ENCODE measurements at places on chromosomes 12 and 14.
A peak's percentile ranks its signal among the peaks of the same experiment; 100 is the strongest.

DNA sequence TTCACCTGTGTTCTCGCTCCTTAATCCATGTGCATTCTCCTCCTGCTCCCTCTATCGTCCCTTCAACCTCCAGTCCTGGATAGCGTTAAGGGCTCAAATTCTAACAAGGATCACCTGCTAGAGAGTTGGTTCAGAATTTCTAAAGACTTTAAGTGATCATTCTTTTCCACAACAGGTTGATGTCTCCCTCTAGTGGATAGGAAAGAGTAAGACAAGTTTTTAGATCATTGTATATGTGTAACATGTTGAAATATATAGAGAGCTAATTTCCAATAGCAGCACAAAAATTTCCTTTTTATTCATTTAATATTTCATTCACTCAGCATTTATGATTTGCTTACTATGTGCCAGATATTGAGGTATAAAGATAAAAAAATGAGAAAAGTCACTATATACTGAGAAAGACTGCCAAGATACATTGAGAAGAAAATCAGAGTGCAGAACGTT is 9.3 kb upstream of the ESR2 start:
- no peak for DNase-seq

DNA sequence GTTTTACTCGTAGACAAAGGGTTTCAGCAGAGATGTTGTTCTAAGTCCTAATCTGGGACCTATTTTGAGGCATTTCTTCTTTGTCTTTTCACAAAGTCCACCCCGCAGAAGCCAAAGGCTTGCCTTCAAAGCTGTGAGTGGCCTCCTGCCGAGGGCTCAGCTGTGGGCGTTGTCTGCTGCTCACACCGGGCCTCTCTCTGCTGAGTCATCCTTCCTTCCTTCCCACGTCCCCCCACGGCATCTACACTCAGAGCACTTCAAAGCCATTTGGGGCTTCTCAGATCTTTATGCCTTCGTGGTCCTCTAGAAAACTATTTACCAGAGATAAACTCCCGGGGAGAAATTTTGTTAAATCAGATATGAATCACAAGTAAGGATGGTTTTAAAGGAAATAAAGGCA is 115.9 kb upstream of the TMPO start:
- peak; percentile 18 for DNase-seq

DNA sequence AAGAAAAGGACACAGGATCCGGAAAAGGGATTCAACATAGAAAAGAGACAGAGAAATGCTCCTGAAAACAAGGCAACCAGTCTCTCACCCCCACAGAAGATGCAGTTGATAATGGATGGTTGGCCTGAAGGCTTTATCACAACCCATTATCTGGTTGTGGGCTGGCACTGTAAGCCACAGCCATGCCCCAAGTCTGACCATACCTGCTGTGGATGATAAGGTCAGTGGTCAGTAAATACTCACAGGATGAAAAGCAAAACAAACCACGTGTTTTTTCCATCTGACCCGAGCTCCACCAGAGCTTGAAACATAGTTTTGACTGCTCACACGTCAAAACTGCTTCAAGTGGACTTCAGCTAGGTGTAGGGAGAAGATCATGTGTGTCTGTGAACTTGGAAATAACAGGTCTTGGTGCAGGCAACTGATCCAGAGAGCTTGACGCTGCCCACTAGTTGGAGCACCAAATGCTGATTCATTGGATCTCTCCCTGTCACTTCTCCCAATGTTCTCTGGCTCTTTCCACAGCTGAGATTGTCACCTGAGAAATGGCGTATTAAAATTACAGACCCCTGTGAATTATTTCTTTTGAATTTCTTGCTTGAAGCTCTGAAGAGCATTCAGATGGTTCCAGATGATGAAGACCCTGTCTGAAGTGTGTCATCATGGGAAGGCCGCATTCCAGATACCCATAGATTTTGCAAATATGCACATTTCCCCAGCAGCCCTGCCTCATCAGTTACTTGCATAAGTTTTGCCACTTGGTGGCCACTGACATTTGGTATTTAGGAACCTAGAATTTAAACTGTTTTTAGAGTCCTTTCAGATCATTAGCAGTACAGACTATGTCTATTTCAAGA is 8.5 kb downstream of the TMEM233 start:
- DNase-seq = no peak

GRCh38 chr12:129753586-129753985 is 150.2 kb downstream of the TMEM132D start:
- no peak for DNase-seq

DNA sequence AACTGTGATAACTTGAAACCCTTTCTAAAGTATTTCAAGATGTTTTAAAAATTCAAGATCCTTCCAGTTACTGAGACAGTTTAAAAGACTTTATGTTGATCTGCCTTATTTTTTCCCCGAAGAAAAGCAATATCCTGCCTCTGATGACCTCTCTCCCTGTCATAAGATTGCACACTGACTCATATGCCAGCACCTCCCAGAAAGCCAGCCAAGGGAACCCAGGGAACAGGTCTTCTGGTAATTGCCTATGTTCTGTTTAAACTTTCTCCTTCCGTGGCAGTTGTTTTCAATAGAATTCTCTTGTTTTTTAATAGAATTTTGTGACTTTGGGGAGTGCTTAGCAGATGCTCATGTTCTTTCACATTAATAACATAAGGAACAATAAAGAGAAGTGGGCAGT is 300.2 kb upstream of the PRKD1 start:
- DNase-seq = no peak

DNA sequence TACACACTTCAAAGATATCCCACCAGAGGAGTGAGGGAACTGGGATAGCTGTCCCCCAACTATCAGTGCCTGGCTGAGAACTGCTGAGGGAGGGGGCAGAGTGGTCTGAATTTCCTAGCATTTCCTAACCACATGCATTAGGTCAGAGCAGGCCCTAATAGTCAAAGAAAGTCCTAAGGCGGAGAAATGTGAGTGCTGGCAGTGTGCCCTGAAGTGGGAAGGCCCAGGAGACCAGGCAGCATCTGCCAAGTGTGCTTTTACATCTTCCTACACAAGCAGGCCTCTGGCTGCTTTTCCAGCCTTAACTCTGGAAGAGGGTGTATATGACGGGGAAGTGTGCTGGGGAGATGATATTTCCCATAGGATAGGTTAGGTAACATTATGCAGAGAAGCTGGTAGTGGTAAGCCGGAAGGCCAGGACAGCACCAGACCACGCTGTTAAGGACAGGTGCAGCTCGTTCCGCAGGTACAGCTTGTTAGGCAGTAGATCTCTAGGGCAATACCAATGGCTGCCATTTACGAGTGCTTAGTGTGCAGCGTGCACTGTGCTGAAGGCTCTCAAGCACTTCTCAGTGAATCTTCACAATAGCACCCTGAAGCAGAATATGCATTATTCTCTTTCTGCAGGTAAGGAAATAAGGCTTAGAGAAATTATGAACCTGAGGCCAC is 9.1 kb upstream of the CCDC198 start:
- no peak for DNase-seq

GRCh38 chr14:69643430-69644200 is 32.2 kb downstream of the SUSD6 start:
- DNase-seq = no peak

GRCh38 chr12:95693689-95694088 is 96.9 kb downstream of the NTN4 start:
- DNase-seq = no peak

- no peak for DNase-seq
Observed at GRCh38 chr12:110581931-110582275, 1.2 kb downstream of the PPTC7 start.

DNA sequence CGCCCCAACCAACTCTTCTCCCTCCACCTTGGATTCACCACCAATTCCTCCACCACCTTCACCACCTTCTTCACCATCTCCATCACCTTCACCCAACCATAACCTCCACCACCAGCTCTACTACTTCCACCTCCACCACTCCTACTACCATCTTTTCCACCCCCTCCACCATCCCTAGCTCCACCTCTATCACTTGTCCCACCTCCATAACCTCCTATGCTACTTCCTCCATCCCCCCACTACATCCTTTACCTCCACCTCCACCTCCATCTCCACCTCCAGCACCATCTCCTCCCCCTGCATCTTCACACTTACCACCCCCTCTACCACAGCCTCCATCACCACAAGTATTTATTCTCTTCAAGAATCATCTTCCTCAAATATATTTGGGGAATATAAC is 254.9 kb upstream of the EGLN3 start:
- DNase-seq = no peak

DNA sequence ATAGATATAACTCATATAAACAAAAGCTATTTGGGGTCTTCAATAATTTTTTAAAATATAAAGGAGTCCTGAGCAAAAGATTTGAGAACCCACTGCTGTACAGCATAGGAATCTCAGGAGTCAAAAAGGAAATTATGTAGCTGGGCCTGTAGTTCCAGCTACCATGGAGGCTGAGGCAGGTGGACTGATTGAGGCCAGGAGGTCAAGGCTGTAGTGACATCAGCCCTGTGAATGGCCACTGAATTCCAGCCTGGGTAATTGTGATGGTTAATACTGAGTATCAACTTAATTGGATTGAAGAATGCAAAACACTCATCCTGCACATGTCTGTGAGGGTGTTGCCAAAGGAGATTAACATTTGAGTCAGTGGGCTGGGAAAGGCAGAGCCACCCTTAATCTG is 10.5 kb downstream of the CERS5 start:
- no peak for DNase-seq

GRCh38 chr12:76713130-76713529 is 50.8 kb upstream of the ZDHHC17 start:
- no peak for DNase-seq

DNA sequence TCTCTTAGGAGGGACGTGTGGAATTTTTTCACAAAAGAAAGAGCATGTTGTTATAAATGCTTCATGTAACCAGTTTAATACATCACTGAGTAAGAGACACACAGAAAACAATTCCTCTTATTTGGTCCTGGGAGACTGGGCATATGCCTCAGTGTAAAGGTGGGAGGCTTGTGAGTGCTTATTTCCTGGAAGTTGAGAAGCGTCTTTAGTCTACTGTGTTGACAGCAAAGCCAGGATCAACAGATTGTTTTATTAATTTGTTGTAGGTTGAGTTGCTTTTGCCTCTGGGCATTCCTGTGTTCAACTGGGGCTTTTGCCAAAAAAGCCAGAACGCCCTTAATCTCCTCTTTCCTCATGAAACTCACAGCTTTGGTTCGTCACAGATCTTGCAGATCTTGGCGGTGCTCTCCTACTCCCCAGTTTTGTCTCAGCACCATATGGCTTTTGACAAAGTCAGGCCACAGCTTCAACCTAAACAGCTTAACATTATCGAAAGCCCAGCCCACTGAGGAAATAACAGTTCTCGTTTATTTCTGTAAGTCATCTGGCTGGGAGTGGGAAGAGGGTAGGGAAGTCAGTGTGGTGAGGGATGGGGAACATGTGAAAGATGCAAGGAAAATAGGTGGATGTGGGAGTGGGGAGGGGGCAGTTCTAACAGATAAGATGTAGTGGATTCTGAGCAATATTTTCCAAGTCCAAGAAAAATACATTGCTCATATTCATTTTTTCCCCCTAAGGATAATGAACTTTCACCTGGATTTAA is 227.2 kb downstream of the DACT1 start:
- no peak for DNase-seq

DNA sequence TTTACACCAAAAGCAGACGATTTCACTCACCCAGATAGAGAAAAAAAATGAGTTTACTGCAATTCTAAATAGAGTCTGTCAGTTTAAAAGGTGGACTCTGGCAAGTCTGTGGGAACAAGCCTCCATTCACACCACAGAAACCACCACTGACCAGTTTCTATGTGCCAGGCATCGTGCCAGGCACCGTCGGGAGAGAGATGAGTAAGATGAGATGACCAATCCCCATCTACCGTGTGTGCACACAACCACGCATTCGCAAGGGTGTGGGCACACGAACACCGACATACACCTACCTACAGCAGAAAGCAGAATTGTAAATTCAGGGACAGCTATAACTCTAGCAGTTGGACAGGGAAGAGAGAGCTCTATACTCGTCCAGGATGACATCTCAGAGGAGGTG is 58.3 kb downstream of the PRIMA1 start:
- DNase-seq = no peak

DNA sequence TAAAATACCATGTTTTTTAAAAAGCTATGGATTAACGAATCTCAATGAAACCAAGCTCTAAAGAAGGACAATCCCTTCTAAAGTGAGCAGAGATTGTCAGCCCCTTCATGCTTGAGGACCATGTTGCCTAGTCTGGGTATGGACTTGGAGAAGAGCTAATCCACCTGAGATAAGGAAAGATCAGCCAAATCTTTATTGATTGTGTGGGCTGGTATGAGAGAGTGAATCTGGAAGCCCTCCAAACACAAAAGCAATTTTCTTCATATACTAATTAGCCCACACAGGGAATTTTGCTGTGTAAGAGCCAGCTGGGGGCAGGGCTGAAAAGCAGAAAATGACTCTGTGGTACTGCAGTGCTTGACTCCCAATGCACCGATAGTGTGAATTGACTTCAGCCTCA is 47.4 kb upstream of the DICER1 start:
- no peak for DNase-seq

Measured in T-helper 1 cell (primary cell).